ENCODE measurements at places on chromosomes 12 and 14.

DNA sequence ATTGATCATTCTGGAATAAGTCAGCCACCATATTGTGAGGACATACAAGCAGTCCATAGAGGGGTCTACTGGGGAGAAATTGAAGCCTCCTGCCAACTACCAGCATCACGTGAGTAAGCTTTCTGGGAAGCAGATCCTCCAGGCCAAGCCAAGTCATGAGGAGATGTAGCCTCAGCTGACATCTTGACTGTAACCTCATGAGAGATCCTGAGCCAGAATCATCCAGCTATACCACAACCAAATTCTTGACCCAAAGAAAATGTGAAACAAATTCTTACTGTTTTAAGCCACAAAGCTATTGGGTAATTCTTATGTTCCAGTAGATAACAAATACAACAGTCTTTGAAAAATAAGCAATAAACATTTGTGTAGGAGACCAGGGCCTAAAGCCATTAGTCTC is 479.4 kb upstream of the DCN start:
- DNase-seq, result no peak

DNA sequence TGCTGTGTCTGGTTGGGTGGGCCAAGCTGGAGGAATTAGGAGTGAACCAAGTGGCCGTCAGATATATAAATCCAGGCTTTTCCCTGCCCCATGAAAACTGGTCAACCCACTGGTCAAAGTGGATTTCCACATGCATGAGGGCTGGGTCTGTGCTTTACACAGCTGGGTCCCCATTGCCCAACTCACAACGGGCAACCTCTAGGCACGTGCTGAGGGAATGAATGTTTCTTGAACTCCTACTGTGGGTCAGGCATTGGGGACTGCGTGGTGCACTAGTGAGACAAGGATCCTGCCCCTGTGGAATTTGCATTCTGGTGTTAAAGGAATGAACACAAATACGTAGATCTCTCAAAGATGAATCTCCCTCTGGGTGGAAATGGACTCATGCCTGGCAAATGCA is 7.5 kb upstream of the AACS start:
- DNase-seq, result no peak

DNA sequence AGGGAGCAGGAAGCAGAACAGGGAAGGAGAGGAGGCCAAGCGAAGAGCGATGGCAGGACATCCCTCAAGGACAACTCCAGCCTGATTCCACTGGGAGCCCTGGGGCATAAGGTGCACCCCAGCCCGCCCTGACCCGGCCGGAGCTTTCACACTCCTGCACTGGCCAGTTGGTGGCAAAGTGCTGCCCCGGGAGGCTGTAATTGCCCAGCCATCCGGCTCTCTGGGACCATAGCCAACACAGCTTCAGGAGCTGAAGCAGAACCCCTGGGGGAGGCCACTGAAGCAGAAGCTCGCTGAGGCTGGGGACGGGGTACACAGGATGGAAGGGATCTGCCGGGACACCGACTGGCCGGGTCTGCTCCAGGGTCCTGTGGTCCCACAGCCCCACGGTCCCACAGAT is 41.9 kb upstream of the BEGAIN start:
- no peak for DNase-seq

GRCh38 chr14:77903221-77903620 is 103.3 kb downstream of the ADCK1 start:
- DNase-seq, result no peak

GRCh38 chr12:7129287-7129871 is 690 bp upstream of the RBP5 start:
- no peak for DNase-seq

GRCh38 chr12:6753772-6754356 is 923 bp upstream of the MLF2 start:
- no peak for DNase-seq

DNA sequence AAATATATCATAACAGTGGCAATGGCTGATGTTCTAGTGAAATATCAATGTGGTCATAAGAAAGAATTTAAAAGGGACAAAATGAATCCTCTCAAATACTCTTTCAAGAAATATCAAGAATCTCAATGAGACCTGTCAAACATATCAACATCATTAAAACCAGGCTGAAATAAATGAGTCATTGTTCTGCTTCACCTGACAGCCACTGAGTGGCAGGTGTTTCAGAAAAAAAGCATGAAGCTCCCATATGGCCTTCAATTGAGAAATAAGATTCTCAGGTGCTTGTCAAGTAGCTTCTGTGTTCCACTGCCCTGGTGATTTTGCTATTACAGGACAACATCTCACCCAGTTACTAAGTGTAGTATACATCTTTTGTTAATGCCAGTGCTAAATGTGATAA is 21.5 kb downstream of the ANAPC5 start:
- no peak for DNase-seq

DNA sequence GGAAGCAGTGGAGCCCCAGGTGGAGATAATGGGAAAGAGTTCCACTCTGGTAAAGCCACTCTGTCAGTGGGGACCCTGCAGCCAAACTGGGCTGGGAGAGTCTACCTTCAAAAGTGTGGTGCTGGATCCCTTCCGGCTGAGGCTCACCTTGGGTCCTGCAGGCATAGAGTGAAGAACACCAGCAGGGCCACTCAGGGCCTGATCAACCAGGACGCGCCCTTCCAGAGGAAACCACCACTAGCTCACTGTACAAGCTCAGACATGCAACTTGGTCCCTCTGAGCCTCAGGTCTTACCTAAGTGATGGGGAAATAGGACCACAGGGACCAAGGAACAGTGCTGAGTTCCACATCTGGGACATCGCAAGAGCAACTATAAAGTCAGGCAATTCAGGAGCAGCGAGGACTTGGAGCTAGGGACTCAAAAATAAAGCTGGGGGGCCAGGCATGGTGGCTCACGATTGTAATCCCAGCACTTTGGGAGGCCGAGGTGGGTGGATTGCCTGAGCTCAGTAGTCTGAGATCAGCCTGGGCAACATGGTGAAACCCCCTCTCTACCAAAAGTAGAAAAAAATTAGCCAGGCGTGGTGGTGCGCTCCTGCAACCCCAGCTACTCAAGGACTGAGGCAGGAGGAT is 5.9 kb upstream of the PRPH start:
- DNase-seq, result no peak

GRCh38 chr12:16473610-16474326 is 126.3 kb downstream of the MGST1 start:
- DNase-seq, result no peak

GRCh38 chr14:34437729-34438080 is 24.3 kb downstream of the SPTSSA start:
- DNase-seq, result no peak

DNA sequence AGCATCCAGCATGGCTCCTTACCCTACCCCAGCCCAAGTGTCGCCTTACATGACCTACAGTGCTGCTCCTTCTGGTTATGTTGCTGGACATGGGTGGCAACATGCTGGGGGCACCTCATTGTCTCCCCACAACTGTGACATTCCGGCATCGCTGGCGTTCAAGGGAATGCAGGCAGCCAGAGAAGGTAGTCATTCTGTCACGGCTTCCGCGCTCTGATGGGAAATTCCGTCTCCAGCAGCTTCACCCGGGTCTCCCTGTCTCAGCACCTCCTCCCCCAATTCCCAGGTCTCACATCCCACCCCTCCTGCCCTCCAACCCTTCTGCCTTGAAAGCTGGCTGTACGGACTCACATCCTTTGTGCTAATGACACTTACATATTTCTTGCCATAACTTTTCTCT is 14.6 kb downstream of the PAX9 start:
- DNase-seq, result no peak

DNA sequence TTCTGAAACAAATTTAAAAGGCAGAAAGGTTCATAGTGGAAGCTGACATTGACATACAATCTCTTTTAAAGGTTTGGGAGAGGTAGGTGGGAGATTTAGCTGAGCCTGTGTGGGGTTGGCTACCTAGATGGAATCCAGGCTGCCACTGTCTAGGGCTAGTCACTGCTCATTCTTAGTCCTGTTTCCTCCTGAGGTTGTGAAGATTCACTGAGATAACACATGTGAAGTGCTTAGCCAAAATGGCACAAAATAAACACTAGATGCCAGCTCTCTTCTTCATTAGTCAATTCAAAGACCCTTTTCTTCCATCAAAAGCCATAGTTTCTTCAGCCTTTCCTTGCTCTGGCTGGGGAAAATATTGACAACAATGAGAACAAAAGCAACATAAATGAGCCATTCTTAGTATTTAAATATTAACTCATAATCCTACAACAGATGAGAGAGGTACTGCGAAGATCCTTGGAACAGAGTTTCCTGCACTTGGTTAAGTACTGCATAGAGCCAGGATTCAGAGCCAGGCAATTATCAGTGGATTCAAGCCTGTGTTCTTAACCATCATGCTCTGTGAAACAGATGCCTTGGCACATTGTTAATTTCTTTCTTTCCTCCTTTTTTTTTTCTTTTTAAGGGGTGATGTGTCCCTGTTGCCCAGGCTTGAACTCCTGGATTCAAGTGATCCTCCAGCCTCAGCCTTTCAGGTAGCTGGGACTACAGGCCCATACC is 3.5 kb downstream of the MYF6 start:
- no peak for DNase-seq

DNA sequence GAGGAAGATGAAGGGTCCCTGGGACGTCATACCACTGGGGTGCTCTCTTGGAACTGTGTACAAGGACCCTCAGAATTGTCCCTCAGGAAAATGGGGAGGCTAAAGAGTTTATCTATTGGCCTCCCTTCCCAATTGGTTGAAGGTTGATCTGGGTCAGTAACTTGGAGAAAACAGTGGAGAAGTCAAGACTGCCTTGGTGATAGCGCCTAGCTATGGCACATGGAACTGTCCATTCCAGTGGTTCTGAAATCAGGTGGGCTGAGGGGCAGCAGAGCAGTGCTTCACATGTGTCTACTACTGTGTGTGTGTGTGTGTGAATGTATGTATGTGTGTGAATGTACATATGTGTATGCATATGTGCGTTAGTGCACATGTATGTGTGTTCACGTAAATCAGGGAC is 316.1 kb downstream of the AACS start:
- no peak for DNase-seq

DNA sequence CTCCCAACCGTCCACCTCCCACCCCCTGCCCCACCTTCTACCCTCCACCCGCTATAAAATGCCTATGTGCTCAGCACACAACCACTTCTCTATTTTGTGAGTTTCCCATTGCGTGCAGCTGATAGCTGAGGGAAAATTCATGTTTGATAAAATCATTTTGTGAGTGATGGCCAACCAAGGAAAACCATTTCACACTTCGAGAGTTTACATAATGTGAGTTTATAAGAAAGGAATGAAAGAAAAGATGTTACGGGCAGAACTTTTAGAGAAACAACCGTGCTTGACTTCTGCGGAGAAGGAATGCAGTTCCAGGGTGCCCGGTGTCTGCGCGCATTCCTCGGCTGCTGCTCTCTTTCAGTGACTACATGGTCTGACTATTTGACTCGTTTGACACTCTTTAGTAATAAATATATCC is 140.9 kb downstream of the EFCAB11 start:
- DNase-seq, result no peak

DNA sequence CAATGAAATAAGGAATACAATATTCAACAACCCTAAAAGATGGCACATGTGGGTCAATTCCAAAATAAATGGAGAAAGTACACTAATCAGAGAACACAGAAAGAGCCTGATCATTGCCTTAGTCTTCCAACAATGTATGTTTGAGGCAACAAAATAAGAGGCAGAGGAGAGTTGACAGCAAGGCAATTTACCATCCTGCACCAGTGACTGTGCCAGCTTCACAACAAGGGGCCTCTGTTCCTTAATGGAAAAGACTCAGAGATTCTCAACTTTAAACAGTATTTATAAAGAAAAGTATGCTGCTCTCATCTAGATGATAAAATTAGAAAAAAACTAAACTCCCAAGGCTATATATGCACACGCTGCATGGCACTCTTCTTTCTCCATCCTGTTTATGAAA is 25.9 kb downstream of the EPS8 start:
- no peak for DNase-seq

DNA sequence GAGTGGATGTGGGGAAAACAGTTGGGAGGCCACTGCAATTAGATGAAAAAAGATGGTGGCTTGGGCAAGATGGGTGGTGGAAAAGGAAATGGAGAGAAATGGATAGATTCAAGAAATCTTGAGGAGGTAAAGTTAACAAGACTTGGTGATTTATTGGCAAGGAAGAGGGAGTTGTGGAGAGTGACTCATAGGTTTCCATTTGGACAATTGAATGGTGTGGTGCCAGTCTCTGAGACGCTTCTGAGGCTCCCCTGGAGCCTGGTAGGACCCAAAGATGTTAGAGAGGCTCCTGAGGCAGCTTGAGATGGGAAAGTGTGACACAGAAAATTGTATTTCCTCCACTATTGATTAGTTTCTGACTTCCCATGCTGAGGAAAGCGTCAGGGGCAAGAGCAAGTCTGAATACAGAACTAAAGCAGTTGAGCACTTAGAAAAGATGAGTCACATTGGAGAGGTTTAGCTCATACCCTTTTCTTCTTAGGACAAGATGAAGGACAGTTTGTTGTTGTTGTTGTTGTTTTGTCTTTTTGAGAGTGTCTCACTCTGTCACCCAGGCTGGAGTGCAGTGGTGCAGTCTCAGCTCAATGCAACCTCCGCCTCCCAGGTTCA is 4.5 kb downstream of the PRPF40B start:
- peak; percentile 38 for DNase-seq

- DNase-seq, result peak; percentile 18
These were observed 281.0 kb upstream of the RGS6 start for GRCh38 chr14:71651228-71651627.

DNA sequence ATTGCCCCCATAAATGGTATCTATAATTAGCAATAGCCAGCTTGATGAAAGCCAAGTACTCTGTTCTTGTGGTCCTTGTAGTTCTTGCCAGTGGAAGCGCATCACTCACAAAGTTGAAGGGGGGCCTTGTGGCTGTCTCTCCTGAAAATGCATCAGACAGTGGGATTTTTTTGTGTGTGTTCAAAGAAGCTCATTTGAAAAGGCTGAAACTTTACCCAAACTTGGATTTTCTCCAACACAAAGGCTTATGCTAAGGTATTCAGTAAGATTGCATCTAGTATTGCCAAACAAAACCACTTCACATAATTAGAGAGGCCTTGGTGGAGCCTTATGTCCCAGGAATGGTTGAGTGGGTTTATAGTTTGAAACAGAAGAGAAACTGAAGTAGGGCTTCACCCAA is 216.7 kb upstream of the TMTC1 start:
- DNase-seq, result peak; percentile 10

DNA sequence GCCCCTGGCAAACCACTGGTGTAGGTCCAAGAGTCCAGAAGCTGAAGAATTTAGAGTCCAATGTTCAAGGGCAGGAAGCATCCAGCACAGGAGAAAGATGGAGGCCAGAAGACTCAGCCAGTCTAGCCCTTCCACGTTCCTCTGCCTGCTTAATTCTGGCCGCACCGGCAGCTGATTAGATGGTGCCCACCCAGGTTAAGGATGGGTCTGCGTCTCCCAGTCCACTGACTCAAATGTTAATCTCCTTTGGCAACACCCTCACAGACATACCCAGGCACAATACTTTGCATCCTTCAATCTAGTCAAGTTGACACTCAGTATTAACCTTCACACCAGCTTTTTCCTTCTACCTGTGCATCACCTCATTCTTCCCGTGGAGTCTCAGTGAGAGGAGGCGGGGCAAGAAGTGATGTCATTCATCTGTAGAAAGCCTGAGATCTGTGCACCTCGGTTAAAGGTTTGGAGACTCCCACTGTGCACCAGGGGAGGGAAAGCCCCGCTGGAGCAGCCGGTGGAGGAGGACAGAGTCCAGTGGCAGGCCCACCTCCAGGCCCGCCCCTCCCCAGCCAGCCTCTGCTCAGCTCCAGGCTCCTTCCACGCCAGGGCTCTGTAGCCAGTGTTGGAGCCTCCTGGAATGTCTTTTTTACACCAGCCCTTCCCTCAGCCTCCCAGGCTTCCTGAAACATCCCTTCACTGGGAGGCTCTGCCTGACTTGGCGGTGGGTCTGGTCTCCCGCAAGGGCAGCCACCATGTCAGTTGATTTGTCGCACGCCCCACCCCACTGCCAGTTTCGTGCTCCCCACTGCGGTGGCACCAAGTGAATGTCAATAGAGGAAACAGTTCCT is 80.1 kb upstream of the DYNC1H1 start:
- DNase-seq, result no peak
